ENCODE measurements at places on chromosomes 5 and 9. TPM values are rescaled to one million over a fixed set of nuclear protein-coding genes. Genes with fewer than 3 reads are reported as not detected.

DNA sequence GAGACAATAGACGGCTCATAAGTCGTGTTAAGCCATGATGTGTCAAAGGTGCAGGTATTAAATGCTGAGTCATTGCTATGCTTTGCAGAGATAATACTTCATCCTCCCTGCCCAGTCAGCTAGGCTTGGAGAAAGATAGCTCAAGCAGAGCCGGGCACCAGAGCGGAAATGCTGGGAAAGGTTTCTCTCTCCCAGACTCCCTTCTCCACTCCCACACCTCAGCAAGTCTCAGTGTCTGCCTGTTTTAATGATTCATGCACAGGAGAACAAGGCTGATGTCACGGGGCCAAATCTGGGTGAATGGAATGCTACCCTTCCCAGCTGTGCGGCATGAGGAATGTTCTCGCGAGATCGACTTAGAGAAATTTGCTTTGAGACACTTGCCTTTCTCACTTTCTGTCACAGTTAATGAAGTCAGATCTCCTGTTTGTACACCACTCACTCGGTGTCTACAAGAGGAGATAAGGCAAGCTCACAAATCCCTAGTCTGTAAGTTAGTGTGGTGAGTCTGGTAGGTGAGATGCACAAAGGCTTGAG, 204.4 kb downstream of the EFNA5 start:
- peaks cover 3% of the 10 kb centered on the region for H3K4me1 ChIP-seq
- DNase-seq = no peak
- H3K36me3 ChIP-seq = no peaks in the 10 kb centered on the region
- H3K27ac ChIP-seq = no peak overlapping the region
- H3K27me3 ChIP-seq = no peaks in the 10 kb centered on the region

- peaks cover 6% of the 10 kb centered on the region for H3K36me3 ChIP-seq
- no peaks in the 10 kb centered on the region for H3K27me3 ChIP-seq
- DNase-seq = no peak
Measured at GRCh38 chr5:75031366-75031765, 21.0 kb downstream of the GCNT4 start.

DNA sequence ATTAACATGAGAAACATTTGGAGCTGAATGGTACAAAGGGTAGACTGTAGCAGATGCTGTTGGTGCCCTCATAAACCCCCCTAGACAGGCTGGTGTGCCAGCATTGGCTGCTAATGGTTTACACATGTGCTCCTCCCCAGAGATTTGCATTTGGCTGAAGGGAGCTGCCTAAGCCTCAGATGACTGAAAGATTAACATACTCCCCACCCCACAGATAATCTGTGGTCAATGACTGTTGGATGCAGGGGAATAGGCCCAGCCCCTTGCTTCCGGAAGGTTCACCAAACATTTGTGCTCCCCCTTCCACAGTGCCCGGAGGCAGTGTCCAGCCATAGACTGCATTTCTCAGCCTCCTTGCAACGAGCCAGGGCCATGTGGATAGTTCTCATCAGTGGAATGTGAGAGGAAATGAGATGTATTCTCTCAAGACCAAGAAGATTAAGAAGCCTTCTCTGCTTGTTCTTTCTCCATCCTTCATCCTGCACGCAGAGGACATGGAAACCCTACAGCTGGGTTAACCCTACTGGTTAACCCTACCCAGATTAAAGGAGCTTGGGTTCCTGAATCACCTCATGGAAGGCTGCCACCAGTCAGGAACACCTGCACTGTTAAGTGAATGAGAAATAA, 79.6 kb downstream of the PHAX start:
- no peak overlapping the region for H3K4me3 ChIP-seq
- peaks cover 4% of the 10 kb centered on the region for H3K4me1 ChIP-seq
- no peak overlapping the region for H3K27ac ChIP-seq

DNA sequence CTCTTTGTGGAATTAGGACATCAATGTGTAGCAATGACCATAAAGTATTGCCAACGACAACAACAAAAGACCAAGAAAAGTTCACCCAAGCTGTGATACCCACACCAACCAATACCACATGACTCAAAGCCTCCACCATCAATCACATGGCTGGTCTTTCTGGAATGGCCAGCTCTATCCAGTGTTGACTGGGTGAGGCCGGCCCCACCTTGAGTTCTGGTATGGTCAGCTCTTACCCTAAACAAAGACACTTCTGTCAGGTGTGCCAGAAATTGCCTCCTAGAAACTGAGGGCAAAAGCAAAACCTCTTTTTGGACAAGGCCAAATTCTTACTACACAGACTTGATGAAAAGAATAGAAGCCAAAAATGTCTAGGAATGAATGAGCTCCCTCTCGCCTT, 331.5 kb downstream of the ZNF608 start:
- no peaks in the 10 kb centered on the region for H3K27me3 ChIP-seq
- no peak for DNase-seq
- no peaks in the 10 kb centered on the region for H3K36me3 ChIP-seq
- H3K27ac ChIP-seq = no peak overlapping the region
- no peak overlapping the region for H3K4me3 ChIP-seq

DNA sequence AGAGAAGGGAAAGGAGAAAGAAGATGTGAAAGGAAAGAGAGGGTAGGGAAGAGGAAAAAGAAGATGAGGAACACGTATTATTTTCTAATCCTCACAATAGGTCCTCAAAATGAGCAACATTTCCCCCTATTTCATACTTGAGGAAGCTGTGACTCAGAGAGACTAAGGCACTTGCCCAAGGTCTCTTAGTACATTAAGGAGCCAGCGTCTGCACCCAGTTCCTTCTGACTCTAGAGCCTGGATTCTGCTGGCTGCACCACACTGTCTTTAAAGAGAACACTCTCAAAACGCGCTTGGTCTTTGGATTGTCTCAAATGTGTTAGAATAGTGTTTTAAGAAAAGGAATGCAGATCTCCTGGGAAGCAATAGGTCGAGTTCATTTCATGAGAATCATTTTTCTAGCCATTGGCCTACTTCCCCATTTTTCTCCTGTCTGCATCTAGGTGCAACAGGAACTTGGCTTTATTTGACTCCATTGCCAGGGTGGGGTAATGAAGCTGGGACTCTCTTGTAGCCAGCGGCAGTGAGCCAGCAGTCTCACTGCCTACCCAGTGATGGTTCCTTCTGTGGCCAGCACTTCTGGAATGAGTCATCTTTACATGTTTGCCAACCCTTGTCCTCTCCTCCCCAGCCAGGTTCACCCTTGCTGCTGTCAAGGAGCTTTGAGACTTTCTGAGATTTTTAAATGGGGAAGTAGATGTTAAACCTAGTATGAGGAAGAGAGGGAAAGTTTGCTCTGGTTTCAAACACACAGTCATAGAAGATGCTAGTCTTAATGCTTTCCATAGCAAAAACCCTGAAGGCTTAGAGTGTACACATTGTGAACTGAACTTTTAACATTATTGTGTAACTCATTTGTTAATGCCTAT, 82.7 kb downstream of the DOCK8 start:
- no peak overlapping the region for H3K27ac ChIP-seq
- no peak overlapping the region for H3K4me3 ChIP-seq
- peaks cover 77% of the 10 kb centered on the region for H3K36me3 ChIP-seq
- H3K27me3 ChIP-seq = no peaks in the 10 kb centered on the region
- peak; percentile 40 for DNase-seq
- H3K4me1 ChIP-seq = peaks cover 19% of the 10 kb centered on the region

GRCh38 chr9:117334101-117334500, 80.8 kb downstream of the ASTN2 start:
- DNase-seq = no peak
- H3K4me1 ChIP-seq = no peaks in the 10 kb centered on the region
- H3K27ac ChIP-seq = no peak overlapping the region

The FCN2 gene
- not detected for total RNA-seq

The NPDC1 gene
- total RNA-seq = 16.0 TPM

DNA sequence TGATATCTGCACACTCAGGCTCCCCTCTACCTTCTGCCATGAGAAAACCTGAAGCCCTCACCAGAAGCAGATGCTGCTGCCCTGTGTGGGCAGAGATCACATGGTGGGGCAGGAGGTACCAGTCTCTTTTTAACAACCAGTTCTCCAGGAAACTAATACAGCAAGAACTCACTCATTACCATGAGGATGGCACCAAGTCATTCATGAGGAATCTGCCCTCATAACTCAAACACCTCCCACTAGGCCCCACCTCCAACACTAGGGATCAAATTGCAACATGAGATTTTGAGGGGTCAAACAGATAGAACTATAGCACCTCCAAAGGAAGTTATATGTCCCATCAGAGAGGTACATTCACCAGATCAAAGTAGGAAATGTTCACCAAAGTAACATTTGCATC, 136.3 kb upstream of the SHB start:
- H3K27me3 ChIP-seq = no peaks in the 10 kb centered on the region
- no peak overlapping the region for H3K4me3 ChIP-seq
- no peak for DNase-seq
- H3K27ac ChIP-seq = no peak overlapping the region

The CAPSL gene
- not detected for total RNA-seq

DNA sequence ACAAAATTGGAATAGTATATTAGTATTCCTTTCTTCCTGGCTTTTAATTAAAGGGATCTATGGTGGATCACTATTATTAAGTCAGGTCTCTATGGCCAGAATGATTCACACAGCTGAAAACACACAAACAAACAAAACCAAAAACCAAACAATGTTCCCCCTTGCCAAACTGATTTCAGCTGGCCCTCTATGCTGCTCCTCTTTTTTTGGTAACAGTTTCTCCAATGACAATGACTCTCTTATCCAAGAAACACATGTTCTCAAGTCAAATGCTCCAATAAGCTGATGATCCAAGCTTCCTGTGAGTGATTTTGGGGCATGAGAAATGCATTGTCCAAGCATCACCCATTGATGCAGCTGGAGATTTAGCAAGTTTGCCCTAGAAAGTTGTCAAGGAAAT, 193.4 kb upstream of the TUT7 start:
- no peak overlapping the region for H3K4me3 ChIP-seq
- no peaks in the 10 kb centered on the region for H3K4me1 ChIP-seq
- no peaks in the 10 kb centered on the region for H3K27me3 ChIP-seq
- DNase-seq = no peak
- no peaks in the 10 kb centered on the region for H3K36me3 ChIP-seq

The RUSC2 gene
- total RNA-seq = 1.8 TPM

DNA sequence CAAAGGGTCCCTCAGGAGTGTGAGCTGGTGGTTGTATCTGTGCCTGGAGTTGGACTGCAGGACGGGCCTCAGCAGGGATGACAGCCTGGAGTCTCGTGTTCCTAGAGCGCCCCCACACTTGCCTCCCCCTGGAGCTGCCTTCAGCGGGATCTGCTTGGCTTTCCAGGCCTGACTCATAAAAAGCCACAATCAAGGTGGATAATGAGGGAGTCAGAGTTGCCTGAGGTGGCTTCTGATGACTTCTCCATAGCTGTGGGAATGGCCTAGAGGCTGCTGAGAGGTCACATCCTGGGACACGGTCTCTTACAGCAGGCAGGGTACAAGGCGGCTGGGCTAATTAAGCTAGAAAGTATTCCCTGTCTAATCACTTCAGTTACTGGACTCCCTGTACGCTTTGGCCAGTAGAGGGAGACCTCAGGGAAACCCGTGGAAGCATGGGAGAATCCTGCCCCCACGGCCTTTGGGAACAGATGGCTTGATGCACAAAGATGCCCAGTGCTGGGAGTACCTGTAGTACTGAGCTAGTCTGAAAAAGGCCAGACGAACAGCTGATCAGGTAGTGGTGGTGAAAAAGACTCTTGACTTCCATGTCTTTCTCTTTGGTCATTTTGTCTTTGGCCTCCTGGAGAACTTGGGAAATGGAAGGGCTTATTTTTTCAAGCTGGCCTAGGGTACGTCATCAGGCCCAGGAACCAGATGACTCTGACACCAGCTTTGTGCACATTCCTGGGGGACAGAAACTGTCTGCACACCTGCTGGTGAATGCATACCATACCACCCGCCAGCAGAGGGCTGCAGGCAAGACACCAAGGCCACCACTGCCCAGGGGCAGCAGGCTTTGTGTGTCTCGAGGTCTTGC, 16.1 kb upstream of the FRRS1L start:
- DNase-seq = no peak
- no peaks in the 10 kb centered on the region for H3K27me3 ChIP-seq
- H3K4me1 ChIP-seq = peaks cover 6% of the 10 kb centered on the region

DNA sequence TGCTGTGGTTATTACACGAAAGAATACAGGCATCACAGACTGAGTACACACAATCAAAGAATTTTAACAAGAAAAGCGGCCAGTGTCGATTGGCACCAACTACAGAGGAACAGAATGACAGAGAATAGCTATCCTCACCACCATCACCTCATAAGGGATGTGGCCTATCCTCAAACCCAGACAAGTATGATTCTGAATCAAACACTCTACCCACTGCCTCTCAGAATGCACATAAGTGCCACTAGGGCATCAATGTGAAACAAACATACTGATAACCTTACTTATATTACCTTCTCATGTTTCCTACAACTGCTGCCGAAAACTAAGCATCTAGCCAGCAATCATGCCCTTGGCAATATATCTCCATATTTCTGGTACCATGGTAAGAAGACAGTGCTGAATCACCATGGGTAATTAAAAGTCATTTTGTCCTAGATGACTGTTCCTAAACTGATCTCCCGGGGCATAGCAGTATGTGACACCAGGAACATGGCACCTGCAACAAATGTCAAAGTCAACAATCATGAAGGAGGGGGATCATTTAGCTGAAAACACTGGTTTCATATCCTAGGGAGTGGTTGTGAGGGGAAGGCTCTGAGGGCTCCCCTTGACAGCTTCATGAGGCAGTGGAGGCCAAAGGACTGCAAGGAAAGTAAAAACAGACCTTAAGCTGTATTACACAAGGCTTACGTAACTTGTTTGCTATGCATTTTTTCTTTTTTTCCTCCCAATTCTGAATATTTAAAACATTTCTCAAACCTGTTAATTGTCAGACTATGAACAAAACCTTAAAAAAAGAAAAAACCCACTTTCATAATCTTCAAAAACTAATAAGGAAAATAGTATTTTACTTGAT, 88.3 kb downstream of the LHFPL2 start:
- H3K36me3 ChIP-seq = no peaks in the 10 kb centered on the region
- no peak overlapping the region for H3K4me3 ChIP-seq
- no peaks in the 10 kb centered on the region for H3K4me1 ChIP-seq
- no peak overlapping the region for H3K27ac ChIP-seq
- DNase-seq = no peak
- peaks cover 5% of the 10 kb centered on the region for H3K27me3 ChIP-seq

- no peak overlapping the region for H3K27ac ChIP-seq
- H3K36me3 ChIP-seq = no peaks in the 10 kb centered on the region
- DNase-seq = no peak
- H3K4me3 ChIP-seq = no peak overlapping the region
- no peaks in the 10 kb centered on the region for H3K4me1 ChIP-seq
Measured at GRCh38 chr5:83857341-83857740, 136.7 kb upstream of the HAPLN1 start.

The RFESD gene
- 1.3 TPM for total RNA-seq

The THBS4 gene
- 0.85 TPM for total RNA-seq

- H3K36me3 ChIP-seq = no peaks in the 10 kb centered on the region
- H3K27me3 ChIP-seq = no peaks in the 10 kb centered on the region
- no peak overlapping the region for H3K27ac ChIP-seq
- no peak overlapping the region for H3K4me3 ChIP-seq
- DNase-seq = no peak
Measured at GRCh38 chr5:129977810-129978209, 73.5 kb downstream of the CHSY3 start.

DNA sequence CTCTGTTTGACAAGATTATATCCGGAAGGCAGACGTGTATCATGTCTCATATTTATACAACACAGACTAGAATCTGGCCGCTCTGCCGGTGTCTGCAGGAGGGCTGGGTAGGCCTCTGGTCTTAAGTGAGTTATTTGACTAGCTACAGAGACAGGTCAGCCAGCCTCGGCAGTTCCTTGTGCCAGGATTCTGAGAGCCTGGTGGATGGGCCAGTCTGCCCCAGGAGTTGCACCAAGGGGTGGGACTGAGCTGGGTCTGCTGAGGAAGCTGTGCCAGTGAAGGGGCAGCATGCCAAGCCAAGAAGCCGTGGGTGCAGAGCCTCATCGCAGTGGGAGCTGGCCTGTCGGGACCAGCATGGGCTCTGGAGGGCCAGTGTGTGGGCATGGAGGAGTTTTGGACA, 7.1 kb downstream of the SNX18 start:
- H3K27me3 ChIP-seq = no peaks in the 10 kb centered on the region
- no peak overlapping the region for H3K4me3 ChIP-seq
- peaks cover 57% of the 10 kb centered on the region for H3K4me1 ChIP-seq
- no peak for DNase-seq
- no peak overlapping the region for H3K27ac ChIP-seq
